GM20000 (cell line): ENCODE measurements at places on chromosomes 6 and 20.

GRCh38 chr6:160791981-160792418 is 90.0 kb downstream of the PLG start:
- no peak for DNase-seq

GRCh38 chr6:1713016-1713600 is 103.4 kb downstream of the FOXC1 start:
- no peak for DNase-seq

- DNase-seq: peak; percentile 51
Observed at GRCh38 chr6:47701363-47701762, 3.0 kb downstream of the ADGRF4 start.

DNA sequence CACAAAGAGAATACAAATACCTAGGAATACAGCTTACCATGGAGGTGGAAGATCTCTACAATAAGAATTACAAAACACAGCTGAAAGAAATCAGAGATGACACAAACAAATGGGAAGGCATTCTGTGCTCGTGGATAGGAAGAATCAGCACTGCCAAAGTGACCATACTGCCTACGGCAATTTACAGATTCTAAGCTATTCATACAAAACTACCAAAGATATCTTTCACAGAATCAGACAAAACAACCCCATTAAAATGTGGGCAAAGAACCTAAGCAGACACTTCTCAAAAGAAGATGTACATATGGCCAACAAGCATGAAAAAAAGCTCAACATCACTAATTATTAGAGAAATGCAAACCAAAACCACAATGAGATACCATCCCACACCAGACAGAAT is 133.2 kb upstream of the SSTR4 start:
- no peak for DNase-seq

DNA sequence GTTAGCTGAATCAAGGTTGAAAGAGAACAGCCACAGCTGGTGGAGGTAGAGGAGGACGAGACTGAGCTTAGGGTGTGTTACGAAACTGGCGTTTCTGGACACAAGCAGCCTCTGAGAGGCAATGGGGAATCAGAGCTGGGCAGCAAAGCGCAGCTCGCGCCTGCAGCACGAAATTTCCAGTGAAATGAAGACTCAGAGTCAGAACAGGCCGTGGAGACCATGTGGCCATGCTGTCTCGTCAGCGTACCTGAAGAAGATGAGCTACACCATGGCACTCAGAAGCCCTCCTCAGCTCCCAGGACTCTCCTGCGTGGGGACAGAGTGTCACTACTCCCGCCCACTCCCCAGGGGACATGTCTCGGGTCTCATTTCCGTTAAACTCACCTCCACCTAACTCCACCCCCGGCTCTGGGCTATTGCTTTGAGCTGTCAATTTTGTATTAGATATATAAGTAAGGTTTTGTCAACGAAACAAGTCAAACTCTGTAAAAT is 256.9 kb downstream of the ERMARD start:
- no peak for DNase-seq

GRCh38 chr6:142322066-142322465 is 20.3 kb downstream of the ADGRG6 start:
- no peak for DNase-seq

DNA sequence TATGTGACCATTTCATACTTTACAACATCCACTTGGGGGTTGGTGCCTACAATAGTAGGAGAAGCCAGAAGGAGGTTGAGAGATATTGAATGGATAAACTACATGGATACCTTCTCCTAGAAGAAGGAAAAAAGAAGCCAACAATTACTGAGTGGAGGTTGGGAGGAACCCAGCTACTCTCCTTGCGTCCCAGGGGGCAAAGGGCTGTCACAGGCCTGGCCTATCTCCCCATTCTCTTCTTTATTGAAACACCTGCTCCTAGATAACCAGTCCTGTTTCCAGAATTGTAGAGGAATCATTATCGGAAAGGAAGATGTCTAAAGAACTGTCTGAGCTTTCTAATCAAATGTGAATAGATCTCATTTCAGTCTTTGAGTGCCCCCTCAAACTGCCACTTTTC is 115.1 kb downstream of the MAP7 start:
- DNase-seq: no peak

- DNase-seq: no peak
Observed at GRCh38 chr6:31899215-31899614, 1.7 kb upstream of the EHMT2 start.

DNA sequence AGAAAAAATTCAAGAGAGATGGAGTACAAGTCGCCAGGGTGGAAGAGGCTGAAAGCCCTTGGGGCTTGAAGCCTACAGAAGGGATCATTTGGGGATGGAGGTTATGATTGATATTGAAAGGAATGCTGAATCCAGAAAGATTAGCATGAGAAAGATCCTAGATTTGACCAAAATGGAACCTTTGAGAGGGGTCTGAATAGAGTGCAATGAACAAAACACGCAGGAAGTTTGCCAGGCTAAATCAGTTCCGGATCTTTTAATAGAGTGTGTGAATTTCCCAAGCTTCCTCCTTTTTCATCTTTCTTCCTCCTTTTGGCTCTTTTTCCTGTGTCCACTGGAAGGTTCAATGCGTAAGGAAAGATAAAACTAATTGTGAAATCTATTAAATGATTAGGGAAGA is 15.3 kb downstream of the IPCEF1 start:
- DNase-seq: no peak

- no peak for DNase-seq
Observed at GRCh38 chr6:138957903-138958302, 30.1 kb downstream of the REPS1 start.

DNA sequence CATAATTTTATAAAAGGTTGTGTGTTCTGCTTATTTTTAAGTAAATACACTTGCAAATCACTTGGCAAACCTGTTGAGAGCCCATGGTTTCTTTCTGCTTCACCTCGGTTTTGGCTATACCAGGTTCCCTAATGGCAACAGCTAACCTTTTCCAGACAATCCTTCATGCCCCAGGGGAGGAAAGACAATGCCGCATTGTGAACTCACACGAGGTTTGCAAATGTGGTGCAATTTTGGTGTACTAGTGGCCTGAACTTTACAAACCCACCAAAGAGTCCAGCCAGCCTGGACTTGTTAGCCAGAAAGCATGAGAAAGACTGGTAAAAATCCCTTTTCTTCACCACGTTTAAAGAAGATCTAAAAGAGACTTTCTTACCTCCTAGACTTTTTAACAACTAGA is 84.8 kb upstream of the SOX4 start:
- no peak for DNase-seq

GRCh38 chr6:155485756-155486155 is 30.1 kb upstream of the NOX3 start:
- no peak for DNase-seq

GRCh38 chr6:131960371-131961133 is 9.4 kb upstream of the CCN2 start:
- DNase-seq: no peak

- no peak for DNase-seq
Observed at GRCh38 chr20:10576411-10577090, 97.2 kb downstream of the JAG1 start.

GRCh38 chr6:124812067-124812466 is 150.2 kb upstream of the RNF217 start:
- no peak for DNase-seq

DNA sequence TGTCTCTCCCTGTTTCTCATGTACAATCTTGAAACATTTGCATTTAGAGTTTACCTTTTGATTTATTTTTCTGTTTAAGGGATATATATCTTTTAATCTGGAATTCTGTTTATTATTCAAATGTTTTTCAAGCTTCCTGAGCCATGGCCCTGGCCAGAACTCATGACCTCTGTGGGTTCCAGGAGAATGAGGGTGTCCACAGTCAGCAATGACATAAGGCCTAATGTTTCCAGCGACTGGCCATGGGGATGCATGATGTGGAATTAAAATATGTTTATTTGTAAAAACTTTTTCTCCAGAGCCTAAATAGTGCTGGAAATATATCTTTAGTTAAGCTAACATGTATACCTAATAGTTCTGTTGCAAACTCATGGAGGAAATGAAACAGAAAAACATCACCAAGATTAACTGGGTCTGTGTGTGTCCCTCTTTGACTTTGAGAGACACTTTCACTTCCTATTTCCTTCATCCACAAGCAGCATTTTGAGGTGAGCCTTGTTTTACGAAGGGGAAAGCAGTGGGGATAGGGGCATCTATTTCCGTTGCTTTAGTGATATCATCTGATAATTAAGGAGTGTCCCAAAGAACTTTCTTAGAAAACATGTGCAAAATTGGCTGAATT is 87.6 kb downstream of the SMOC2 start:
- no peak for DNase-seq

GRCh38 chr20:46206992-46207549 is 89.0 kb downstream of the CD40 start:
- no peak for DNase-seq

GRCh38 chr6:106281661-106282060 is 43.9 kb downstream of the ATG5 start:
- DNase-seq: no peak
